NCI-H1436 treated with DMSO at 0.1 percent for 48 hours (cell line): ENCODE measurements at places on chromosomes 4 and X.

- no peak for DNase-seq
Observed at GRCh38 chr4:116599859-116600258, 485.5 kb downstream of the TRAM1L1 start.

DNA sequence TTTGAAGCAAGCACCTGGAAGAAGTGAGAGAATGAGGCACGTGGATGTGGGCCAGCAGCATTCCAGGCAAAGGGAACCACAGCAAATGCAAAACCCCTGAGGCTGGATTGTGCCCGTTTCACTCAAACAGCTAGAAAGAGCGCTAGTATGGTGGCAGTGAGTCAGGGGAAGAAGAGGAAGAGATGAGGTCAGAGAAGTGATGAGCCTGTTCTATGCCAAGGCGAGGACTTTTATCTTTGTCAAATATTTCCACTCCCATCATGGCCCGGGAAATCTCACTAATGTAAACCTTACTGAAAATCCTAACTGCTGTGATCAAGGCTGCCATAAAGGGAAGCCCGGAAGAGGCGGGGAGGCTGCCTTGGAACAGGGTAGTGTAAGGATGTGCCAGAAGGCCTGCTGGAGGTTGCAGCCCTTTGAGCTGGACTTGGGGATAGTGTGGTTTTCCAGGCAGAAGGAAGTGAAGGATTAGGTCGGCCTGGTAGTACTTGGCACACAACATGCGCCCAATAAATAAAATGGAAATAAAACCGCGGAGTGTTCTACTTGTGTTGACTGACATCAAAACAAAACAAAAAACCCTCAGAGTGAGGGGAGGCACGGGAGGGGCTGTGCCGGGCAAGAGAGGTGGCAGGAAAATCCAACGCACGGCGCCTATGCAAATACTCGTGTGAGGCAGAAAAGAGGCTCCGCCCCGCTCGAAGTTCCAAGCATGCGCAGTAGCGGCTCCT is 1.2 kb upstream of the CDK16 start:
- DNase-seq, result no peak

GRCh38 chrX:117610806-117611205 is 505.8 kb downstream of the KLHL13 start:
- DNase-seq, result no peak

DNA sequence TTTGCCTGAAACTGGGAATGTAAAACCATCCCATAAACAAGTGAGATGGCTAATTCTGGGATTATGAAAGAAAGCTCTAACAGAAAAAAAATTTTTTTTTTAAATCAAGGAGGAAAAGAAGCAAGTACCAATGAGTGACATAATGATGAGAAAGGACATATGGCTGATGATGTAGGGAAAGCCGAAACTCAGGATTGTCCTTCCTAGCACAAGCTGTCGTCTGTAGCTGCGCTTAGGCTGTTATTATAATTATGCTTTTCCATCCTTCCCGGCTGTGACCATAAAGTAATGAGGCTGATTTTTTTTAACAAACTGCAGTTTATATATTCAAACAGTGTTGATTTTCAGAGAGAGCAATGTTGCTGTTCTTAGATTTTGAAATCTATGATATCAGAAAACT is 209.8 kb upstream of the NOCT start:
- no peak for DNase-seq

DNA sequence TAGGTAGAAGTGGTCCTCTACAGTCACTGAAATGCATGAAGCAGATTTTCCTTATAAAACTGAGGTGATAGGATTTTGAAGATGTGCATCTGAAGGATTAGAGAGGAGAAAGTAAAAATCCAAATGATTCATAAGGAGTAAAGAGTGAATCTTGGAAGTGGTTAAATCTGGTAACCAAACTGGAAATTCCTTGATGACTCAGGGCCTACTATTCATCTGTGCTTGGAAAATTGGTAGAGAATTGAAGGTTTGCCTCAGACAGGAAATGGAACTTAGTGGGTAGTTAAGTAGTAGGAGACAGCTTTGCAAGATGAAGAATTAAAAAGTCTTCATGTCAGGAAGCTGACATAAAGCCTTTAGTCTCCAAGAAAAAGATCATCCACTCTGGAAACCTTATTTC is 368.9 kb upstream of the CTSO start:
- no peak for DNase-seq

GRCh38 chr4:76896614-76897535 is 1.1 kb downstream of the SOWAHB start:
- DNase-seq, result no peak

DNA sequence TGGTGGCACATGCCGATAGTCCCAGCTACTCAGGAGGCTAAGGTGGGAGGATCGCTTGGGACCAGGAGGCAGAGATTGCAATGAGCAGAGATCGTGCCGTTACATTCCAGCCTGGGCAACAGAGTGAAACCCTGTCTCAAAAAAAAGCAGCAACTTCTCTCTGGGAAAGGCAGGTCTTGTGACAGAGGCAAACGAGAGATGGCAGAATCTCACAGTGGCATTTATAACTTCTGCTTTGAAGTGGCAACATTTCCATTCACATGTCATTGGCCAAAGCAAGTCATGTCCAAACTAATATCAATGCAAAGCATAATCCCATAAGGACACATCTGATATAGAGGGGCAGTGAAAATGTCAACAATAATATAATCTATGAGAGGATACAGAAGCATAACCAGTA is 79.8 kb downstream of the PPEF2 start:
- DNase-seq, result no peak

GRCh38 chrX:133999031-133999705 is 13.8 kb upstream of the GPC3 start:
- DNase-seq, result no peak

- no peak for DNase-seq
Observed at GRCh38 chr4:7034262-7035081, 8.7 kb upstream of the TADA2B start.

GRCh38 chr4:68349279-68349648 is 626 bp downstream of the YTHDC1 start:
- no peak for DNase-seq

- no peak for DNase-seq
Observed at GRCh38 chrX:15384304-15384703, at the start of gene VEGFD. VEGFD (minus strand) TSS chrX:15384413; CDS start chrX:15383946, 467 bp downstream.
